Pancreas (tissue), 10 donors: ENCODE measurements at places on chromosomes 4 and X. TPM values are rescaled to one million over a fixed set of nuclear protein-coding genes. Genes with fewer than 3 reads are reported as not detected.

EIF4E gene
- 22.5 TPM for total RNA-seq

DNA sequence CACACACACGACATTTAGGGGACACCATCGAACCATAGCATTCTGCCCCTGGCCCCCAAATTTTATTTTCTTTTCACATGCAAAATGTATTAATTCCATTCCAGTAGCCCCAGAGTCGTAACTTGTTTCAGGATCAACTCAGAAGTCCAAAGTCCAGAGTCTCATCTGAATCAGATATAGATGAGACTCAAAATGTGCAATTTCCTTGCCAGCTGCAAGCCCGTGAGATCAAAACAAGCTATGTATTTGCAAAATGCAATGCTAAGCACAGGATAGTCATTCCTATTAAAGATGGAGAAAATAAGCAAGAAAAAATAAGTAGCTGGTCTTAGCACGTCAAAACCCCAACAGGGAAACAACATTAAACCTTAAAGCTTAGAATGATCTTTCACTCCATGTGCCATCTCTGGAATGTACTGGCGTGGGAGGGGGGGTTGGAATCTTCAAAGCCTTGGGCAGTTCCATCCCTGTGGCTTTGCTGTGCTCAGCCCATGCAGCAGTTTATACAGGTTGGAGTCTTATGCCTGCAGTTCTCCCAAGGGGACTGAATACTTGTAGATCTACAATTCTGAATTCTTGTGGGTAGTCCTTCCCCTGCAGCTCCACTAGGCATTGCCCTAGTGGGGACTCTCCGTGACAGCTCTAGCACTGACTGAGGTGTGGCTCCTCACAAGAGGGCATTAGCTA lies 47.7 kb upstream of the SYTL5 start:
- H3K4me3 ChIP-seq = no peak overlapping the region
- no peak for DNase-seq
- H3K36me3 ChIP-seq = no peaks in the 10 kb centered on the region
- no peaks in the 10 kb centered on the region for H3K4me1 ChIP-seq

- DNase-seq = no peak
- no peak overlapping the region for H3K4me3 ChIP-seq
- no peaks in the 10 kb centered on the region for H3K27me3 ChIP-seq
- no peaks in the 10 kb centered on the region for H3K4me1 ChIP-seq
- H3K36me3 ChIP-seq = no peaks in the 10 kb centered on the region
- no peak overlapping the region for H3K27ac ChIP-seq
These were observed 19.9 kb downstream of the ANK2 start for GRCh38 chr4:113069212-113069892.

SPACA5 gene
- total RNA-seq = not detected

UNC5C gene
- 0.40 TPM for total RNA-seq

DNA sequence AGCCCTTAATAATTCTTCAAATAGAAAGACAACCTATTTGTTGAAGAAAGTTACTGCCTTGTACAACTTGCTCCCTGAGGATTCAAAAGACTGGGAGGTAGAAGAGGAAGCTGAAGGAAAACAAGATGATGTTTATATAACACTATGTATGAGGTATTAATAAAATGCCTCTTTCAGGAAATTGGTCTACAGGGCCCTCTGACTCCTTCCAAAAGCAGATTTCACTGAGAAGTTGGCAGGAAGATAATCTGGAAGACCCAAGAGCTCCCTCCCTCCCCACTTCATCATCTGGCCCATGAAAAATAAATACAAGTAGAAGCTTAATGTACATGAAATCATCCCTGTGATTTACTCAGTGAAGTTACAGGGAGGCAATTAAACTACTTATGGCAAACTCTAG lies 107.5 kb upstream of the MAGEC2 start:
- H3K4me1 ChIP-seq = no peaks in the 10 kb centered on the region
- H3K4me3 ChIP-seq = no peak overlapping the region
- no peaks in the 10 kb centered on the region for H3K36me3 ChIP-seq
- no peaks in the 10 kb centered on the region for H3K27me3 ChIP-seq
- no peak for DNase-seq

GRCh38 chr4:115780835-115781234 lies 667.4 kb upstream of the NDST4 start:
- no peak overlapping the region for H3K27ac ChIP-seq
- H3K4me1 ChIP-seq = no peaks in the 10 kb centered on the region
- DNase-seq = no peak
- no peaks in the 10 kb centered on the region for H3K27me3 ChIP-seq
- no peak overlapping the region for H3K4me3 ChIP-seq

CXCL1 gene
- 5.5 TPM for total RNA-seq

- no peak within 1 kb of the TSS for H3K27ac ChIP-seq
- H3K4me1 ChIP-seq = no peaks in the 10 kb centered on the region
These were observed at the start of gene PDHA2 for GRCh38 chr4:95839891-95840290. PDHA2 (plus strand) TSS chr4:95840093; CDS start chr4:95840151, 58 bp downstream.

DNA sequence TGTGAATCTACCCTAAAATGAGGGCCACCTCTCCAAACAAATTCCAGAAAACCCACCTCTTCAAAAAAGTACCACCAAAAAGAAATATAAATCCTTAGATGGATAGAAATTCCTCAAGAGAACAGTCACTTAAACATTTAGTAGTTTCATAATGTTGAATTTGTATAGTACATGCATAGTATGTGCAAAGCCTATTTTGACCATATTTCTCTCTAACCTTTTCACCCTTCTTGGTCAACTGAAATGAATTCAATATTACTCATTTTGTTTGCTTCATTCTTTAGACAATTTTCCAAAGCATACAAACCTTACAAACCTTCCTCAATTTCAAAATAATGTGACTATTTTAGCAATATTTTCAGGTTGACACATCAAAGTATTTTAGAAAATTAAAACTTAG lies 4.1 kb downstream of the RHOXF1 start:
- no peaks in the 10 kb centered on the region for H3K27me3 ChIP-seq
- no peaks in the 10 kb centered on the region for H3K4me1 ChIP-seq
- no peak for DNase-seq

DNA sequence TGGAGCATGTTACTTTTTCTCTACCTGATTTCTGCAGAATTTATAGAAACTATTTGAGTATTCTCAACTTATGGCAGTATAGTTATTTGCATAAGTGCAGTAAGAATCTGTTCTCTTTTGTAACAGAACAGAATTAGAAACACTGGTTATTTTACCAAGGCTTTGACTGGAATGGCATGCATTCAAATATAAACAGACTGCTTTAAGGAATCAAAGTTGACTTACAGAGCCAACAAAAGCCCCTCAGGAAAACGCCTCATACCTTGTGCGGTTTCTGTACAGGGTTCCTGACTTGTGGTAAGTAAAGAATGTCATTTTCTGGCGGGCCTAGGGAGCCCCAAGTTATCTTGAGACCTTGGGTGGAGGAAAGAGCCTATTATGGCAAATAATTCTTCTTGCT lies 97.1 kb downstream of the GPR143 start:
- H3K4me1 ChIP-seq = no peaks in the 10 kb centered on the region
- H3K27ac ChIP-seq = no peak overlapping the region
- no peak for DNase-seq
